Hematopoietic multipotent progenitor cell treated with erythropoietin and hydrocortisone succinate and interleukin-3 and kit ligand, for 17 days (in vitro differentiated cells): ENCODE measurements at places on chromosomes 1 and 21.

DNA sequence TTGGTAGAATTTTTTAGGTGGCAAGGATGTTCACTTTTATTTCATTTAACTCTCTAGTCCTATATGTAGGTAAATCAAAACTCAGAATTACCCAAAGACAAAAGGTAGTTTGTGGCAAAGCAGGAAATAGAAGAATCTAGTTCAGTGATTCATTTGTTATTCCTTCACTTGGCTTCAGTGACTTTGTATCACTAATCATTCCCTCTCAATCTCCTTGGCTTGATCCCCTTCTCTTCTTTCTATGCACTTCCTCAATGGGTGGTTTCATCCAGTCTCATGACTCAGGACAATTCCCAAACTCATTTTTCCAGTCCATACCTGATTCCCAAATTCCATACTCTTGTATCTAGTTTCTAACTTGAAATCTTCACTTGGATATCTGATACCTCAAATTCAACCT lies 64.9 kb downstream of the PRKACB start:
- no peak for DNase-seq

DNA sequence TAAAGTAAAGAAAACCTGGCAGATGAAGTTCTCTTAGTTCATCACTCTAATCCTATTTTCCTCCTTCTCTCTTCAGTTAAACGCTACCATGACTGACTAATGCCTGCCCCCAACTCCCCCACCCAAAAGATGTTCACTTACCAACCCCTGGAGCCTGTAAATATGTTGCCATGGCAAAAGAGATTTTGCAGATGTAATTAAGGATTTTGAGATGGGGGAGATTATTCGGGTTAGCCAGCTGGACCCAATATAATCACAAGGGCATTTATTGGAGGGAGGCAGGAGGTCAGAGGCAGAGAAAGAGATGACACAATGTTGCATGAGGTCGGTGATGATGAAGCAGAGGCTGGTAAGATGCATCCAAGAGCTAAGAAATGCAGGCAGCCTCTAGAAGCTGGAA lies 69.3 kb upstream of the PPP2R5A start:
- DNase-seq, result no peak

DNA sequence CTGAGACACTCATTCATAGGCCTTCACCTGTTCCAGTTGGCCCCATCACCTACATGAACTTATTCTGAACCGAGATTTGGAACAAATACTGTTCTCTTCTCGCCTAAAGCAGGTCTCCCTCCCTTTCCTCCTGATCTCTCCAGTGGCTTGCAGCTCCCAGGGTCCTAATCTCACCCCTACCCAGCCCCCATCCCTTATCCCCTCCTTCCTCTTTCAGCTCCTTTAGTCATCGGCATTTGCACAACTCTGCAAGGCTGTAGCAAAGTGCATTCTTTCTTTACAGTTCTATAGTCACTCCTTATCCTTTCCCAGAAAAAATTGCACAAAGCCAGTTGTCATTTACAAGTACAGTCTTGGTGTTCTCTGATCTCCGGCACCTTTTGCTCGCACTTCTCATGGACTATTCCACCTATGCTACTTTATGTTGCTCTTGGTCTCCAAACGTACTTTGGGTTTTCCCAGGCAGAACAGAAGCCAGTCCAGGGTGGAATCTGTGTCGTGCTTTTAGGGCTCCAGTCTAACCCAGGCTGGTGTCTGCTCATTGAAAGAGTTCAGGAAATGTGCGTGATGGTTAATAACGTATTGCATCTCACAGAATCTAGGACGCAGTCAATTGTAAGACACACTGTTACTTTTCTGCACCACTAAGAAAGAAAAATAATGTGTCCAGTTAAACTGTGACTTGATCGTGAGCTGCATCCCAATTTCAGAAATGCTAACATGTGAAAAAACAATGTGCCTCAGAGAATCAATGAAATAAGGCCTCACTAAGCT lies 965 bp downstream of the ABCA4 start:
- no peak for DNase-seq

GRCh38 chr21:32144851-32145250 lies 134.0 kb downstream of the MIS18A start:
- no peak for DNase-seq

- no peak for DNase-seq
Observed at GRCh38 chr1:63937461-63938022, 163.7 kb downstream of the ROR1 start.

DNA sequence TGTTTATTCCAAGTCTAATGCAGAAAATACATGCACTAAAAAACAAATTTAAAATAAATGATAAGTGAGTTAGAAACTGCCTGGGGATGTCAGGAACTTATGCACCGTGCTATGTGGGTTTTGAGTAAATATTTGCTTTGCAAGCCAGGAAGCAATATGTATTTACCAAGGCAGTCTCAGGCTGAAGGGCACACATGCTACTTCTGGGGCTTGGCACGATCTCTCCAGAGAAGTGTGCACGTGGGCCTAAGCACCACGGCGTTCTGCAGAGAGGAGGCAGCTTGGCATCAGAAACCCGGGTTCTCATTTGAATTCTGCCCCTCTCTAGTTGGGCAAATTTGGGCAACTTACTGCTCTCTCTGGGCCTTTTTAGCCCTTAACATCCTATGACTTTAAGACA lies 72.6 kb upstream of the ROR1 start:
- no peak for DNase-seq

- DNase-seq, result no peak
Observed at GRCh38 chr1:200866521-200866920, 6.3 kb upstream of the GPR25 start.

DNA sequence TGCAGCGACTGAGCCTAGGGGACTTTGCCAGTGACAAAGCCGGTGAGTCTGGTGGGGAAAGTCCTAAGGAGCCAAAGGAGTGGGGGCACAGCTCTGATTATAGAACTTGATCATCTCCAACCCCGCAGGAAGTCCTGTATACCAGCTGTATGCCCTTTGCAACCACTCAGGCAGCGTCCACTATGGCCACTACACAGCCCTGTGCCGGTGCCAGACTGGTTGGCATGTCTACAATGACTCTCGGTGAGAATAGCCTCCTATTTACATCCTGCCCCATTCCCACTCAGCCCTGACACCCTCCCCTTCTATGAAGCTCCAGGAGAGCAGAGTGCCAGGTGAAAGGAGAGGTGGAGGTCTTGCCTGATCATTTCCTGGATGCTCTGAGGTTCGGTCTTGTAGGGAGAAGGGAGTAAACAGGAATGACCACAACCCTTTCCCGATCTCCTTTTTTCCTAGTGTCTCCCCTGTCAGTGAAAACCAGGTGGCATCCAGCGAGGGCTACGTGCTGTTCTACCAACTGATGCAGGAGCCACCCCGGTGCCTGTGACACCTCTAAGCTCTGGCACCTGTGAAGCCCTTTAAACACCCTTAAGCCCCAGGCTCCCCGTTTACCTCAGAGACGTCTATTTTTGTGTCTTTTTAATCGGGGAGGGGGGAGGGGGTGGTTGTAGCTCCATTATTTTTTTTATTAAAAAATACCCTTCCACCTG lies 1.2 kb upstream of the PPOX start:
- DNase-seq, result peak; percentile 73

GRCh38 chr1:87179851-87180519 lies 148.7 kb upstream of the LMO4 start:
- DNase-seq, result no peak

DNA sequence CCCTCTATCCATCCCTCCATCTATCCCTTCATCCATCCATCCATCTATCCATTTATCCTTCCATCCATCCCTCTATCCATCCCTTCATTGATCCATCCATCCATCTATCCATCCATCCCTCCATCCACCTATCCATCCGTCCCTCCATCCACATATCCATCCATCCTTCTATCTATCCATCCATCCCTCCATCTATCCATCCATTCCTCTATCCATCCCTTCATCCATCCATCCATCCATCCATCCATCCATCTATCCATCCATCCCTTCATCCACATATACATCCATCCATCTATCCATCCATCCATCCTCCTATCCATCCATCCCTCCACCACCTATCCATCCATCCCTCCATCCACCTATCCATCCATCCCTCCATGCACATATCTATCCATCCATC lies 23.6 kb downstream of the MATN1 start:
- DNase-seq, result no peak

DNA sequence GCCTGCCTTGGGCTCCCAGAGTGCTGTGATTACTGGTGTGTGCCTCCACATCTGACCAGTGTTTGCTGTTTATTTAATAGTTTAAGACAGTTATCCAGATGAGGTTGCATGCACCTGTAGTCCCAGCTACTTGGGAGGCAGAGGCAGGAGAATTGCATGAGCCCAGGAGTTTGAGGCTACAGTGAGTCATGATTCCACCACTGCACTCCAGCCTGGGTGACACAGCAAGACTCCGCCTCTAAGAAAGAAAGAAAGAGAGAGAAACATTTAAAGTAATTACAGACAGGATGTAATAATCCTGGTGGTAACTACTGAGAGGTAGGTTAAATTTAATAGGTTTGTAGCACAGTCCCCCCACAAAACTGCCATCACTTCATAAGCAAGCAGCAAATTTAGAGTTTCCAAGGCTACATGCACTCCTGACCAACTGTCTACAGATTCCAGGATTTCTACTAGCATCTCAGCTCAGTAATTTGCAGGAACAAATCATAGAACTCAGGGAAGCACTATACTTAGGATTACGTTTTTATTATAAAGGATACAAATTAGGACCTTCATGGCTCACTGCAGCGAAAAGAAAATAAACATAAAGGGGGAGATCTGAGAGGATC lies 89.6 kb downstream of the PKN2 start:
- DNase-seq, result peak; percentile 58
